ENCODE measurements at places on chromosomes 2 and 18.

DNA sequence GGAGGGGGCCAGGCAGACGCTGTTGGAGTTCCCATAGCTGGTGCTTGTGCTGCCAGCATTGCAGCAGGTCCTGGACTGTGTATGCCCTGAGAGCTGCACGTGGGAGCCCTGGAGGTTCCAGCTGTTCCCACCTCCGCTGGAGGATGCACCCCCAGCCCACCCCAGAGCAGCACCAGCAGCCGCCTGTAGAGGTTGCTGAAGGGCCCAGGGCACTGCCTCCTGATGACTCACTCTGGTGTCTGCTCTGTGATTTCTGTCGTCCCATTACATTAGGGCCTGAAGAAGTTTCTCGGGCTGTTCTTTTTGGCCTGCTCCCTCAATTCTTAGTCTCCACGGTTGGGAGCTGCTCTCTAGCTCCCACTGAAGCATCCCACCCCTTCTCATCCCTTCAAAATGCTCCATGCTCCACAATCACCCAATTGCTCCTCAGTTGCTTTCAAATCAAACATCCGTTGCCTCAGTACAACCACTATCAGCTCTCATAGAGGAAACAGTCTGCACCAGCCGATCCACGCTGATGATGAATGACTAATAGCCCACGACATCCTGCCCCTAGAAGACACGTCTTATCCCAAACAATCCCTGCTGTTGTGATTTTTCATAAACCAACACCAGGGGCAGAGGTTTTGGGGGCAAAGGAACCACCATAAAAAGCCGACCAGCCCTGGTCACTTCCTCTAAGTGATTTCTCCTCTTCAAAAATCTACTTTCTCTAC, 65.2 kb upstream of the RNF152 start:
- DNase-seq, result no peak

- no peak for DNase-seq
Observed at GRCh38 chr2:171529914-171530313, 7.6 kb downstream of the CYBRD1 start.

DNA sequence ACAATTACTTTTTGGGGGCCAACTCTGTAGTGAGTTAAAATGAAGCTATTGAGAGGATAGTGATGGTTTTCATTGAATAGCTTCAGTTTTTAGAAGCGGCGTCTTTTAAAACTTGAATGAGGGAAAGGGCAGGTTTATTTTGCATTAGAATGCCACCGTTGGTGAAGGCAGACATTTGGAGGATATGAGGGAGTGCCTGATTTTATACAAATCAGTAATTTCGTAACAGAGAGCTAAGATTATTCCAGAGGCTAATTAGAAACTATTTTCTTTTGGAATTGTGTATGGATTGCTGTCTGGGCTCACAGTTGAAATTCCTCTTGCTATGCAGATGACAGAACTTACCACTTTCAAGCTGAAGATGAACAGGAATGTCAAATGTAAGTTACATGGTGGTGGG, 67.6 kb downstream of the ITGB1BP1 start:
- no peak for DNase-seq

DNA sequence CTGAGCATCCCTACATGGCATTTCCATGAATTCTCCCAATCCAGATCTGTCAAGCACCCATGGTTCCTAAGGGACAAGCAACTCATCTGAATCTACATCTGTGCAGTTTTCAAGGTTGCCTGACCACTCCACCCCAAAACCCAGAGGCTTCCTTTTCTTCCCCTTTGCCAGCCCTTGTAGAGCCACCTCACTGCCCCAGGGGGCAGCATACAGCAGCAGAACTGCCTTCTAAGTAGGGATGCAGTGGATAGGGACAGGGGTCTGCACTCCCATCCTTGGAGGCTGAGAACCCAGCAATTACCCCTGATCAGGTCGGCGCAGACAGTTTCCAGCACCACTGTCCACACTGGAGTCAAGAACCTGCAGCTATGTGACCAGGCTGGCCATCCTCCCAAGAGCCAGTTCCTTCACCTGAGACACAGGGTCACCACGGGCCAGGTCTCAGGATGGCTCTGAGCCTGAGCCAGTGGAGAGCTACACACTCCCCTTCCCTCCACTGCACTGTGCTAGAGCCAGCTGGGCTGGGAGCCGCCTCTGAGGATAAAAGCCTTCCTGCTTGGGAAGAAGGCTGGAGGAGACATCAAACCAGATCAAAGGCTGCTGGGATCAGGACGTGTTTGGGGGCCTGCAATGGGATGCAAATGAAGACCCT, 283.1 kb downstream of the CELF4 start:
- DNase-seq, result no peak

- DNase-seq, result peak; percentile 30
Observed at GRCh38 chr2:15730545-15731212, 139.0 kb downstream of the DDX1 start.

GRCh38 chr2:181440344-181440743, 16.8 kb upstream of the ITGA4 start:
- DNase-seq, result no peak

- no peak for DNase-seq
Observed at GRCh38 chr2:9033385-9034168, 30.1 kb upstream of the MBOAT2 start.

DNA sequence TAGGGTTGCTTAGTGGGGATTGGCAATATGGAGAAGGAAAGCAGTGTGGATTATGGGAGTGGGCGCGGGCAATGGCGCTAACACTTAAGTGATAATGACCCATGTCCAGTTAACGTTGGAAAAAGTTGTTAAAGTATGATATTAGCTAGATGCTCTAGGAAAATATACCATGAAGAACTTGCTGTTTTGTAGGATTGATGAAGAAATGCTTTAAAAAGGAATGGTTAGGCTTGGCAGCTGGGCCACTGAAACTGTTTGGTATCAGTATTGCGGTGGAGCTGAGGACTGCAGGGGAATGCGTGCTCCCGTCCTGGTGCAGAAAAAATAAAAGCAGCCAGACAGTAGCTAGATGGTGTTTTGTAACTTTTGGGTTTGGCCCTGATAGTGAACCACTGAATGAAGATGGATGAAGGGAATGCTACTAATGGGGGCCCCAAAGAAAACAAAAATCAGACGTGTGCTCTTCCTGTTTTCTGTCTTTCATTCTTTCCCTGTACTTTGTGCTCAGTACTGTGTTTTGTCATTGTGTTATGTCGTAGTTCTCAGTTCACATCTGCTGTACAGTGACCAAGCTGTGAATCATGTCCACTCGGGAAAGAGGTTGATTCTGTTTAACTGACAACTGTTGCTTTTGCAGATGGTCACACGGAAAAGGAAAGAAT, 999 bp downstream of the INSIG2 start:
- no peak for DNase-seq

GRCh38 chr2:128361376-128362131, 42.9 kb upstream of the HS6ST1 start:
- DNase-seq, result no peak

- DNase-seq, result no peak
Observed at GRCh38 chr2:170191166-170191866, 13.4 kb downstream of the MYO3B start.

DNA sequence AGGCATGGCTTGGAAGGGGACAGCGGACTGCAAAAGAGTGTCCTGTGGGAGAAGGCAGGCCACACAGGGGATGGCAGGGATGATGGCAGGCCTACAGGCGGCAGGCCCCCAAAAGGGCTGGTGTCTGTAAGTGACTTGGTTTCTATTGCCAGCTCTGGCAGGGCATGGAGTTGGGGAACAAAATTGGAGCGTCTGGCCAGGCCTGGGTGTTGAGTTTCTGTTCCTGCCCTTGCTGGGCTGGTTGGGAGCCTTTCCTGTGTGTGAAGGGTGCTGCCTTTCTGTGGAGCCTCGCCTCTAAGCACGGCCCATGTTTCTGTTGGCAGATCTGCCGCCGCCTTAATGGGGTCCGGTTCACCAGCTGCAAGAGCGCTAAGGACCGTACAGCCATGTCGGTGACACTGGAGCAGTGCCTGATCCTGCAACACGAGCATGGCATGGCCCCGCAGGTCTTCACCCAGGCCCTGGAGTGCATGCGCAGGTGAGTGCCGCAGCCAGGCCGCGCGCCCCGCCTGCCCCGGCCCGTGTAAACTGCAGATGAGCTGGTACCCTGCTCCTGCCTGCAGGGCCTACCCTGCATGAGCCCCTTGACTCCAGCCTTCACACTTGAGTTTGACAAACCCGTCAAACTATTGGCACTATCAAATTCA, 31.5 kb downstream of the COA5 start:
- DNase-seq, result no peak

DNA sequence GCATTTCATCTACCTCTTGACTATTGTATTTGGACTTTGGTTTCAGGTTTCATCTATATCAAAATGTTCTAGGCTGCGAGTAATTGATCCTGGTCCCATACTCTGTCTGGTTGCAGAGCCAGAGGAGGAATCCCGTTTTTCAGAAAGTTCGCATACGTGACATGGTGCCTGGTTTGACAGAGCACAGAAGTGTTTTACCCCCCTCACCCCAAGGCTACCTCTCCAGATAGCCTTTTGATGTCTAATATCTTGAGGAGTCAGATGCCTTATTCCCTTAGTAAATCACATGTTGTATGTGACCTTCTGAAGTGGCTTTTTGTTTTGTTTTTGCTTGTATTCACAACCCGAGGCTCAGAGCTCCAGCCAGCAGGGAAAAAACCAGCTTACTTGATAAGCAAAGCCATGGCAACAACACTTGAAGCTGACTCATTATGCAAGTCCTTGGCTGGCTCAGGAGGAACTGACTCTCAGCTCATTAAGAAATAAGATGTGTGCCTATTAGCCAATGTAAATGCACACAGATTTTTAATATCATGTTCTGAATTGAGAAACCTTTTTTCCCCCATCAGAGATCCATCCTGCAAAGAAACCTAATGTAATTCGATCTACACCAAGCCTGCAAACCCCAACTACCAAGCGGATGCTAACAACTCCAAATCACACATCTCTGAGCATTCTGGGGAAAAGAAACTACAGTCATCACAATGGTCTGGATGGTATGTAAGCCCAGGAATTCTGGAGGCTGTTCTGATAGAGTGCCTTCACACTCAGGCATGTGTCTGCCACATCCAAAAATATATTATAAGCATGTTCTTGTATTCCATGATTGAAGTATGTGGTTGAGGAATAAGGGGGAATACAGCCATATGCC, 41.4 kb downstream of the OXER1 start:
- peak; percentile 66 for DNase-seq

GRCh38 chr2:136443661-136444060, 321.7 kb upstream of the THSD7B start:
- DNase-seq, result no peak

DNA sequence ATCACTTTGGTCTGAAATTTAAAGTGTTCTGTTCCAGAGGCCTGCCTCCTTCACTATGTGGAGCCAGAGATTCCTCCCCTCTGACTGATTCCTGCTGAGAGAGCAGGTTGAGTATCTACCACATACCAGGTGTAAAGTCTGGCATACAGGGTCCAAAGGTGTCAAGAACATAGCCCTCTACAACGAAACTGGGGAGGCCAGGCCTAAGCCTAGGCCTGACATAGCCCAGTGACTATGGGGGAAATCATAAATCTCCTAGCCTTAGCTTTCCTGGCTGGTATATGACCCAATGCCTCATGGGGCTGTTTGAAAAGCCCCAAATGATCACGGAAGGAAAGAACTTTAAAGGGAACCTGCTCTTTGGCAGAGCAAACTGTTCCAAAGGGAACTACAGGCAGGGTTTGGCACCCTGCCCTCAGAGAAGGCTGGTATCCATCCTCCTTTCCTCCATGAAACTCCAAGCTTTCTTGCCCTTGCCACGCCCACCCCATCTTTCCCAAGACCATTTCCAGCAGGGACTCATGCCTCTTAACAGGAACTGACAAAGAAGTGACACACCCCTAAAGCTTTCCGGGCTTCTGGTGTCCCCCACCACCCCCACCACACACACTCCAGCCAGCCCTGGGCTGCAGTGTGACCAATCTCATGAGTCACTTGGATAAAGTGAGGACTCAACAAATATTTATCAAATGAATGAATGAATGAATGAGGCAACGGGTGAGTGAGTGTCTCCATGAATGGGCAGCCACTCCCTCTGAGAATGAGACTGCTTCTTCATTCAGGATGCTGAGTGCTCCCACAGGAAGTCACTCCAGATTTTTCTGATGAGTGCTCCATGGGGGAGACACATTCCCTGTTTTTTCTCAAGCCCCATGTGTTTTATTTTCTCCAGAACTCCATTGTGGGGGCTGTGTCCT, 114.5 kb upstream of the STPG4 start:
- DNase-seq, result no peak

DNA sequence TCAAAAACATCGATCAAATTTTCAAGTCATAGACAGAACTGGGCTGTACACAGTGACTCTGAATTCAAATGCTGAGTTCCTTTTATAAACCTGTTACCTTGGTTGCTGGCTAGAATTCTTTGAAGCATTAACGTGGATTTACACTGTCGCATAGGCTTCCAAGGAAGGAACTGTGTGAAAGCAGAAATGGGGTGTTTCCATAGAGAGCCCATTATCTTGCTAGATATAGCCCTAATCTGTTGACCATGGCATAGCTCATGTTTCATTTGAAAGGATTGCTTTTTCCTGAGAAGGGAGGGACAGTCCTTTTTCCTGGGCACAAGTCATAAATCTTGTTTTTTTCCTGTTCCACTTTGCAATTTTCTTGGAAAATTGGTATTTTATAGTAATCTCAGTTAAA, 73.8 kb upstream of the NEUROD1 start:
- DNase-seq, result no peak

GRCh38 chr2:241182531-241183133, 5.8 kb upstream of the ANO7 start:
- no peak for DNase-seq

GRCh38 chr2:144331674-144332355, 188.1 kb downstream of the ZEB2 start:
- DNase-seq, result no peak

- no peak for DNase-seq
Observed at GRCh38 chr2:96875498-96876268, 5.8 kb upstream of the SEMA4C start.

All from GM06990 (cell line).